Left renal cortex interstitium (tissue), 4 donors: ENCODE measurements at places on chromosomes 7 and 10.

GRCh38 chr10:43479275-43479674 is 42.4 kb downstream of the ZNF487 start:
- DNase-seq: no peak

DNA sequence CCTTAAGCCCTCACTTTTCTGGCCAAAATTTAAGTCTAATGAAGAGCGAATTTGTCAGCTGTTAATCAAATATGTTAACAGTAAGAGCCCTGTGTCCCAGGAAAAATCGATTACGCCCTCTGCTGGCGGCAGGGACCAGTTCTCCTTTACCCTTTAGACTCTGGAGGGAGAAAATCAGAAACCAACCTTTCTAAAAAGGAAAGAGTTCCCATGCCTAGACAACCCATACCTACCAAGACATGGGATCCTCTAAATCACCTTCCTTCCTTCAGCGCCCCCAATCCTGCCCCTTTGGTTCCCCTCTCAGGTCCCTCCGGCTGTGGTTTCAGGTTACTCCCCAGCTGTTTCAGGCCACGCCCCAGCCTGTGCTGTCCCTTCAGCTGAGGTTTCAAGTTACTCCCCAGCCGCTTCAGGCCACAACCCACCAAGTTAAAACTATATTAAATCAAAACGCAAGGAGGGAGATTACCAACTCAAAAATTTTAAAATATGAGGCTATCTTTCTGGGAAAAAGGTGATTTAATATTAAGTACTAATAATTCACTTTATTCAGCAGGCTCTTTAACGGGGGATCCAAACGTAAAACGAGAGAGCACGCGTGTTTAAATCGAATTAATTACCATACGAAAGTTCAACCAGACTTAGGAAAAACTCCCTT is 1.4 kb upstream of the AKR1B15 start:
- peak; percentile 65 for DNase-seq

DNA sequence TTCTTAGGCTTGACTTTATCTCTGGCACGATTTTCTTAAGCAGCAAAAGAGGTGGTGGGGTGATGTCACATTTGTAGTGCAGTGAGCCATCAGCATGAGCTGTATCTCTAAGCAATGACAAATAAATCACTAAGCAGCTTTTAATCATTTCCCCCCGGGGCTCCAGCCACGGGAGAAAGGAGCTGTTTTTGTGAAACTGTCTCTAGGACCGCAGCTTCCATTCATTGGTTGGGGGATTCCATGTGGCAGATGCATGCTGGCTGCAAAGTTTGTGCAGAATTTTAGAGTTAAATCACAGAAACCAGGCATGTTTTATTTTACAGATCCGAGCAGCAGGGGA is 464 bp downstream of the KIAA1217 start:
- DNase-seq: peak; percentile 77

GRCh38 chr7:44309271-44310091 is 15.9 kb downstream of the CAMK2B start:
- no peak for DNase-seq

- no peak for DNase-seq
Observed at GRCh38 chr10:34736976-34737771, 77.9 kb downstream of the PARD3 start.

GRCh38 chr10:70847659-70848360 is 32.1 kb downstream of the SGPL1 start:
- no peak for DNase-seq
